Esophagus mucosa (tissue), 1 donor: ENCODE measurements at places on chromosomes 4 and X. TPM values are rescaled to one million over a fixed set of nuclear protein-coding genes. Genes with fewer than 3 reads are reported as not detected.

Gene SLC9B1
- total RNA-seq, result 0.28 TPM

Gene SRPX2
- 18.9 TPM for total RNA-seq

Gene RS1
- total RNA-seq, result not detected

Gene CNGA2
- not detected for total RNA-seq

Gene IL9R
- total RNA-seq, result 0.44 TPM

Gene ZBTB49
- 4.2 TPM for total RNA-seq

Gene GAGE2A
- total RNA-seq, result not detected
